ENCODE measurements at places on chromosomes 16 and 17. TPM values are rescaled to one million over a fixed set of nuclear protein-coding genes. Genes with fewer than 3 reads are reported as not detected.

STH gene
- total RNA-seq = not detected

- H3K4me3 ChIP-seq = peak overlapping the region; percentile 38
- H3K27ac ChIP-seq = no peak overlapping the region
- H3K36me3 ChIP-seq = no peaks in the 10 kb centered on the region
- peak; percentile 94 for DNase-seq
- peaks cover 6% of the 10 kb centered on the region for H3K4me1 ChIP-seq
- no peaks in the 10 kb centered on the region for H3K27me3 ChIP-seq
These were observed 9.2 kb upstream of the TSPOAP1 start for GRCh38 chr17:58337600-58338453.

DNA sequence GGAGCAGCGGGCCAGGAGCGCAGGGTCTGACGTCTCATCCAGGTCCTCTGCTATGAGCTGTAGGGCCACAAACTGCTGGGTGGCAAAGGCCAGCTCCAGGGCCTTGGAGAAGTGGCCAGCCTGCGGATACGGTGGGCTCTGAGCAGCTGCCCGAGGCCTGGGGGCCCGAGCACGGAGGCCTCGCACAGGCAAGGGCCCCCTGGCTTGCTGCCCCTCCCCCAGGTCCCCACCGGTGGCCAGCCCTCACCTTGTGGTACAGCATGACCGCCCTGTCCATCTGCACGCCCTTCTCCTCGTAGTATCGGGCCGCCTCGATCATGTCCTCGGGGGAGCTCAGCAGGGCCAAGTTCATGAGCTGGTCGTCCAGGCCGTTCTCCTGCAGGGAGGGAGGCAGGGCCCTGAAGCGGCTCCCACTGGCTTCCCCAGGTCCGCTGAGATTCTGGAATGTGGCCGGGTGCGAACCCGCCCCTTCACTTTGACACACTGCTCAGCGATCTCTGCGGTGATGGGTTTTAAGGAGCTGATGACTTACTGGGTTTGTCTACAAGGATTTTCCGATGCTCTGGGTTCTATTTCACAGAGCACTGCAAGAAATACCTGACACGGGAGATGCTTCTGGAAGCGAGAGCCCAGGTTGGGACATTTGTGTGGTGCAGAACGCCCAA, 9.8 kb upstream of the TMEM204 start:
- no peak overlapping the region for H3K27ac ChIP-seq
- H3K36me3 ChIP-seq = no peaks in the 10 kb centered on the region
- H3K4me3 ChIP-seq = no peak overlapping the region
- no peaks in the 10 kb centered on the region for H3K27me3 ChIP-seq
- DNase-seq = no peak
- H3K4me1 ChIP-seq = no peaks in the 10 kb centered on the region

RASD1 gene
- 5.7 TPM for total RNA-seq

- no peaks in the 10 kb centered on the region for H3K4me1 ChIP-seq
- no peak overlapping the region for H3K27ac ChIP-seq
- DNase-seq = peak; percentile 82
- H3K36me3 ChIP-seq = no peaks in the 10 kb centered on the region
- no peak overlapping the region for H3K4me3 ChIP-seq
- no peaks in the 10 kb centered on the region for H3K27me3 ChIP-seq
These were observed 16.5 kb downstream of the CCDC102A start for GRCh38 chr16:57519796-57520360.

DNA sequence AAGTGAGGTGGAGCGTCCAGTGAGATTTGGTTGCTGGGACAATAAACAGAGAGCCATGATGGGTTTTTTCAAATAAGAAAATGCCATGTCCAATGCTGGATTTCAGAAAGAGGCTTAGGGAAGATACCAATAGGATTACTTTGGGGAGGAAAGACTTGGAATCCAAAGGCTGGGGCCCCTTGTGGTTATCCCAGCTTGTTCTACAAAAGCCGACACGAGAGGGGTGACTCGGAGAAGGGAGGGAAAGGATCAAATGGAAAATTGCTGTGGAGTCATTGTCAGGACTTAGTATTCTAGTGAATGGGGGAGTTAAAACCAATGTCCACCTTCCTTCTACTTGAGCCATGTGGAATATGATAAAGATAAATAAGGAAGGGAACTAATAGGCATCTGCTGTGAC, 305.5 kb downstream of the SOX9 start:
- H3K4me1 ChIP-seq = no peaks in the 10 kb centered on the region
- H3K4me3 ChIP-seq = no peak overlapping the region
- H3K27ac ChIP-seq = no peak overlapping the region
- H3K27me3 ChIP-seq = no peaks in the 10 kb centered on the region

- H3K27ac ChIP-seq = no peak overlapping the region
- H3K36me3 ChIP-seq = no peaks in the 10 kb centered on the region
- DNase-seq = no peak
- H3K4me3 ChIP-seq = no peak overlapping the region
These were observed 62.4 kb downstream of the RAB11FIP4 start for GRCh38 chr17:31453896-31454295.

GRCh38 chr16:48504216-48504615, 105.8 kb downstream of the N4BP1 start:
- no peak overlapping the region for H3K4me3 ChIP-seq
- H3K27ac ChIP-seq = no peak overlapping the region
- no peaks in the 10 kb centered on the region for H3K27me3 ChIP-seq
- H3K36me3 ChIP-seq = peaks cover 9% of the 10 kb centered on the region
- no peak for DNase-seq

GRCh38 chr17:46106966-46107644, 86.1 kb downstream of the KANSL1 start:
- no peaks in the 10 kb centered on the region for H3K36me3 ChIP-seq
- no peaks in the 10 kb centered on the region for H3K27me3 ChIP-seq
- peak overlapping the region; percentile 10 for H3K27ac ChIP-seq
- no peak for DNase-seq
- H3K4me3 ChIP-seq = peak overlapping the region; percentile 35
- peaks cover 5% of the 10 kb centered on the region for H3K4me1 ChIP-seq

GRCh38 chr17:43211480-43212402, at the start of gene TMEM106A:
Gene TMEM106A (plus strand): TSS chr17:43211875. CDS start chr17:43213042, 1,167 bp downstream.
- H3K4me3 ChIP-seq = peak within 1 kb of the TSS; percentile 91
- no peaks in the 10 kb centered on the region for H3K27me3 ChIP-seq
- DNase-seq = peak; percentile 89
- H3K27ac ChIP-seq = no peak within 1 kb of the TSS

- H3K4me3 ChIP-seq = no peak overlapping the region
- no peaks in the 10 kb centered on the region for H3K27me3 ChIP-seq
- no peak for DNase-seq
- H3K27ac ChIP-seq = no peak overlapping the region
- H3K36me3 ChIP-seq = peaks cover 81% of the 10 kb centered on the region
- no peaks in the 10 kb centered on the region for H3K4me1 ChIP-seq
These were observed 29.5 kb downstream of the PLCD3 start for GRCh38 chr17:45102856-45103255.

- no peak overlapping the region for H3K4me3 ChIP-seq
- no peaks in the 10 kb centered on the region for H3K36me3 ChIP-seq
- H3K27ac ChIP-seq = no peak overlapping the region
- no peaks in the 10 kb centered on the region for H3K27me3 ChIP-seq
- H3K4me1 ChIP-seq = no peaks in the 10 kb centered on the region
These were observed 120.4 kb downstream of the CHD9NB start for GRCh38 chr16:52932321-52932720.

- DNase-seq = peak; percentile 75
- no peak overlapping the region for H3K4me3 ChIP-seq
- H3K27me3 ChIP-seq = no peaks in the 10 kb centered on the region
- no peaks in the 10 kb centered on the region for H3K36me3 ChIP-seq
- H3K4me1 ChIP-seq = no peaks in the 10 kb centered on the region
These were observed 696.9 kb downstream of the WWOX start for GRCh38 chr16:78796221-78796866.

TEKT5 gene
- total RNA-seq = not detected

GRCh38 chr17:50843150-50843905, 7.9 kb downstream of the WFIKKN2 start:
- H3K4me1 ChIP-seq = no peaks in the 10 kb centered on the region
- no peak overlapping the region for H3K27ac ChIP-seq
- H3K36me3 ChIP-seq = no peaks in the 10 kb centered on the region
- DNase-seq = peak; percentile 25

HOXB6 gene
- total RNA-seq = not detected

DNA sequence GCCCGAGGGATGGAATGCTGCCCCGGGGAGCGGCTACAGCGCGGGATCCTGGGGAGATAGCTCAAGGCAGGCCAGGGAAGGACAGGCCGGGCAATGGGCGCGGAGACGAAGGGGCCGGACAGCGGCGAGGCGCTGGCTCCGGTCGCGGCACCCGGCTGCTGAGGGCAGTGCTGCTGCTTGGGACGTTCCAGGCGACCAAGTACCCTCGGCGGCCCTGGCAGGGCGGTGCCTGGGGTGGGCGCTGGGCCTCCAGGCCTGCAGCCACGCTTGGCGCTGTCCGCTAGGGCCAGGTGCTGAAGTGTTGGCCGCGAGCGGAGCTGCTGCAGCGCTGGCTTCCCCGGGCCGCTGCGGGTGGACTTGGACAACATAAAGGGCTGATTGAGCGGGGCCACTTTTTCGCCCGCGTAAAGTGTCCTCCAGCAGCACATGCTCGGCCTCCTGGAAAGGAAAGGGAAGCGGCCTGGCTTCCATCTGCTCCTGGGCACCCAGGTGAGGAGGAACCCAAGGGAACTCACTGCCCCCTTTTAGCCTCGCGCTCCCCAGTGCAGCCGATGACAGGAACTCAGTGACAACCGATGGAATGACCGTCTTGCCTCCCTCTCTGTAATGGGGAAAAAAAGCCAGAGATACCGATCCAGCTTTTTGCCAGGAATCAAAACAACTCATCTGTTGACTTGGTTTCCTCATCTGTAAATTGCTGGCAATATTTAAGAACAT, 23.7 kb downstream of the CLEC3A start:
- DNase-seq = peak; percentile 94
- no peak overlapping the region for H3K27ac ChIP-seq
- H3K36me3 ChIP-seq = no peaks in the 10 kb centered on the region
- peak overlapping the region; percentile 7 for H3K4me3 ChIP-seq
- H3K27me3 ChIP-seq = no peaks in the 10 kb centered on the region
- no peaks in the 10 kb centered on the region for H3K4me1 ChIP-seq

- no peaks in the 10 kb centered on the region for H3K36me3 ChIP-seq
- H3K4me1 ChIP-seq = no peaks in the 10 kb centered on the region
- no peak for DNase-seq
- H3K27me3 ChIP-seq = no peaks in the 10 kb centered on the region
These were observed 28.7 kb upstream of the MED9 start for GRCh38 chr17:17448076-17448475.

GRCh38 chr17:79168486-79169055, 93.9 kb downstream of the ENGASE start:
- no peak overlapping the region for H3K4me3 ChIP-seq
- no peak for DNase-seq
- no peaks in the 10 kb centered on the region for H3K27me3 ChIP-seq
- no peaks in the 10 kb centered on the region for H3K36me3 ChIP-seq

PRCD gene
- total RNA-seq = 0.46 TPM

NPTX1 gene
- 20.8 TPM for total RNA-seq

GRCh38 chr17:2051061-2051932, 3.6 kb upstream of the HIC1 start:
- H3K4me1 ChIP-seq = no peaks in the 10 kb centered on the region
- H3K4me3 ChIP-seq = peak overlapping the region; percentile 67
- no peak overlapping the region for H3K27ac ChIP-seq
- H3K36me3 ChIP-seq = no peaks in the 10 kb centered on the region
- H3K27me3 ChIP-seq = peaks cover 51% of the 10 kb centered on the region
- peak; percentile 63 for DNase-seq

GRCh38 chr16:53753431-53753830, 49.5 kb downstream of the FTO start:
- no peaks in the 10 kb centered on the region for H3K36me3 ChIP-seq
- H3K4me3 ChIP-seq = no peak overlapping the region
- no peaks in the 10 kb centered on the region for H3K4me1 ChIP-seq
- no peak overlapping the region for H3K27ac ChIP-seq

KRTAP1-1 gene
- not detected for total RNA-seq

DNA sequence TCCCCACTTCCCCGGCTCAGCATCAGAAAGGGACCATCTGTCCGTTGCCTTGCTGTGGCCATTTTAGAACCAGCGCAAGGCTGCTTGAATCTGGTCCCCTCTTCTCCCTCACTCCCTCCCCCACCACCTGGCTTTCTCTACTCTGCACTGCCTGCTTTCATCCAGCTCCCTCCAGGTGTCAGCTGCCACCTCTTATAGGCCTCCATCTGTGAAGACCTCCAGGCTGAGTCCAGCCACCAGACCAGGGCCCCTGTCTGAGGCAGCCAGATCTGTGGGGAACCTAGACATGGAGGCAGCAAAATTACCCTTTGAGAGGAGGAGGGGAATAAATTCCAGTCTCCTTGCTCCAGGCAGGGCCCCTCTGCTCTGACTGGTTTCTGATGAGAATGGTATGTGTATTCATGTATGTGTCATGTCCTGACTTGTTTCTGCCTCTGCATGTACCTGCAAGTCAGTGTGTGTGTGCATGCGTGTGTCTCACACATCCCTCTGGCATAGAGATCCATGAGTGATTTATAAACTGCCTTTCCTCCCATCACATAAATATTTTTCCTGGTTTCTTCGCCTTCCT, 21.1 kb downstream of the MINK1 start:
- no peak overlapping the region for H3K27ac ChIP-seq
- no peak for DNase-seq
- peaks cover 17% of the 10 kb centered on the region for H3K36me3 ChIP-seq
- peaks cover 15% of the 10 kb centered on the region for H3K4me1 ChIP-seq
- no peak overlapping the region for H3K4me3 ChIP-seq

DNA sequence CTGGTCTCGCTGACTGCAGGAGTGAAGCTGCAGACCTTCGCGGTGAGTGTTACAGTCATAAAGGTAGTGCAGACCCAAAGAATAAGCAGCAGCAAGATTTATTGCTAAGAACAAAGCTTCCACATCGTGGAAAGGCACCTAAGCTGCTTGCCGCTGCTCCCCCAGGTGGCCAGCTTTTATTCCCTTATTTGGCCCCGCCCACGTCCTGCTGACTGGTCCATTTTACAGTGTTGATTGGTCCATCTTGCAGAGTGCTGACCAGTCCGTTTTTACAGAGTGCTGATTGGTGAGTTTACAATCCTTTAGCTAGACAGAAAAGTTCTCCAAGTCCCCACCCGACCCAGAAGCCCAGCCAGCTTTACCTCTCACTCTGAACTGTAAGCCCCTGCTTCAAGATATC, 227.8 kb downstream of the ABCC12 start:
- no peak overlapping the region for H3K27ac ChIP-seq
- DNase-seq = peak; percentile 39
- no peak overlapping the region for H3K4me3 ChIP-seq
- no peaks in the 10 kb centered on the region for H3K4me1 ChIP-seq
- no peaks in the 10 kb centered on the region for H3K36me3 ChIP-seq
- no peaks in the 10 kb centered on the region for H3K27me3 ChIP-seq

FAM83G gene
- 38.7 TPM for total RNA-seq

ADAD2 gene
- 0.99 TPM for total RNA-seq

DNA sequence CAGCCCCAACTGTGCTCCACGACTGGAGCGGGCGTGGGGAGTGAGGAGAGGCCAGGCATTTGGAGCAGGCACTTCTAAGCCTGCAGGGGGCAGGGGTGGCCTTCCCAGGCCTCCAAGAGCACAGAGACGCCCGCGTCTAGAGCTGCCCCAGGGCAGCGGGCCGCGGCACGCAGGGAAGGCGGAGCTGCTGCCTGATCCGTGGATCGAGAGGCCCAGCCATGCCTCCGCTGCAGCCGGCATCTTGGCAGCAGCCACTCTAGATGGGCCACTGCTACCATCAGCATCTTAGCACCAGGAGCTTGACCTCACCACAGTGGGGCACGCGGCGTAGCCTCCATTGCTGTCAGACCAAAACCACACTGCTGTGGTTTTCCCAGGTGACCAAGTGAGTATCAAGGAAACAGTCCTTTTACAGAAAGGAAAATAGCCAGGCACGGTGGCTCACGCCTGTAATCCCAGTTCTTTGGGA, 20.4 kb upstream of the WDR45B start:
- H3K27ac ChIP-seq = no peak overlapping the region
- H3K4me3 ChIP-seq = no peak overlapping the region
- no peaks in the 10 kb centered on the region for H3K4me1 ChIP-seq
- no peaks in the 10 kb centered on the region for H3K27me3 ChIP-seq
- no peaks in the 10 kb centered on the region for H3K36me3 ChIP-seq

Measured in H9 (cell line).